NCI-H69 (cell line): ENCODE measurements at places on chromosomes 1 and 21.

GRCh38 chr1:172663732-172664131, 4.8 kb downstream of the FASLG start:
- no peak for DNase-seq

- DNase-seq = no peak
Observed at GRCh38 chr21:42581336-42581992, 67.8 kb downstream of the SLC37A1 start.

GRCh38 chr1:107941123-107941522, 23.9 kb downstream of the VAV3 start:
- no peak for DNase-seq

- peak; percentile 29 for DNase-seq
Observed at GRCh38 chr21:30072496-30072895, 94.1 kb downstream of the CLDN17 start.

- no peak for DNase-seq
Observed at GRCh38 chr1:115324649-115325420, 13.2 kb downstream of the NGF start.

DNA sequence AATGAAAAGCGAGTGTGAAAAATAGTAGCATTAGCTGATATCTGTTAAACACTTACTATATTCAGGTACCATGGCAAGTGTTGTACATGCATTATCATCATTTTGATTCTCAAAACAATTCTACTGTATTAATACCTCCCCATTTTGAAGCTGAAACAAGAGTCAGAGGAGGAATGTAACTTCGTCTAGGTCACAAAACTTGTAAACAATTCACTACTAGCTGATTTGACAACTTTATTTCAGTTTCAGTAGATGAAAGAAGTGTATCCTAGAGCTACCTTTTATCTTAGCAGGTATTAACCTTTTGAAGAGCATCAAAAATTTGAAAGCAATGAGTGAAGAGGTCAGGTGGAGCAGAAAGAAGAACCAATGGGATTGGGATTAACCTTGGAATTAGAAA, 1.6 kb downstream of the CD84 start:
- DNase-seq = no peak

DNA sequence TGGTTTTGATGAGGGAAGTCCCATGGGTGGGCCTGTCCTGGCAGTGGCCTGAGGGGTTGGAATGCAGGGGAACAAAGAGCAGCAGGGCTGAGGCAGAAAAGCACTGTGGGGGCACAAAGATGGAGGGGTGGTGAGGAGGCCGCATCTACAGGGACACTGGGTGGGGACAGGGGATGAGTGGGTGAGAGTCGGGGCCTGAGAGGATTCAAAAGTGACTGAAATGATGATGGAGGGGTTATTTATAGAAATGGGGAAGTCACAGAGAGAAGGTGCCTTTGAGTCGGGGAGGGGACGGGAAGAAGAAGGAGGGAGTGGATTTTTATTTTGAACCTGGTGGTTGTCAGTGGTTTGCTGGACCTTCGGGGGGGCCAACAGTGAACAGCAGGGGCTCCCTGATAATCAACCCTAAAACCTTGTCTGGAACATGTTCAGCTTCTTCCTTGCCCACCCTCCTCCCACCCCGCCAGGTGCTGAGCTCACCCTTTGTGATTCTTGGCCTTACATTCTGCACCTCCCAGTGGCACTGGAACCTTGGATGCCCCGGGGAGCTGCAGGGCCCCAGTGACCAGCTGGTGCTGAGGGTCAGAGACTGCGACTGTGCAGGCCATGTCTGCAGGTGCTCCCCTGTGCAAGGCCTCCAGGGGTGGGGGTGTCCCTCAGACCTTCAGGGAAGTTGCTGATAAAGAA, 42.9 kb downstream of the IER5 start:
- peak; percentile 87 for DNase-seq
